ENCODE measurements at places on chromosomes 16 and 17. TPM values are rescaled to one million over a fixed set of nuclear protein-coding genes. Genes with fewer than 3 reads are reported as not detected.

DNA sequence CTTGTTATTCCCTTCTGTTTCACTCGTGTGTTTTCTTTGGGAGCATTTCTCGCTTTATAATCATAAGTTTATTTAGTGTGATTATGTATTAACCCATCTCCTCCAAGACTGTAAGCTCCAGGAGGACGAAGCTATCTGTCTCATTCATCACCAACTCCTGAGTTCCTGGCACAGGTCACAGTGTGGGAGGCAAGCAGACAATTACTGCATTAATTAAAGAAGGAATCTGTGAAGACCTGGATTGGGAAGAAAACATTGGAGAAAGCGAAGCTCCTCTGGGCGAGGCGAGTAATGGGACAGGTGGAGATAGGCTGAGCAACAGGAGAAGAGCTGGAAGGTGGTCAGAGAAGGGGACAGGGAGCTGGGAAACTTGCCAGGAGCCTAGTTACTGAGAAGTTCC is 7.8 kb upstream of the CAMKK1 start:
- no peak for DNase-seq

- no peak for DNase-seq
Measured at GRCh38 chr16:67150833-67151396, at the start of gene B3GNT9. Gene B3GNT9 (minus strand): TSS chr16:67150998. CDS start chr16:67150485, 513 bp downstream.

PKD1 gene
- polyA plus RNA-seq = 48.3 TPM

TBC1D3B gene
- 4.5 TPM for polyA plus RNA-seq

SARM1 gene
- 15.3 TPM for polyA plus RNA-seq

ATP1B2 gene
- 21.5 TPM for polyA plus RNA-seq

DNA sequence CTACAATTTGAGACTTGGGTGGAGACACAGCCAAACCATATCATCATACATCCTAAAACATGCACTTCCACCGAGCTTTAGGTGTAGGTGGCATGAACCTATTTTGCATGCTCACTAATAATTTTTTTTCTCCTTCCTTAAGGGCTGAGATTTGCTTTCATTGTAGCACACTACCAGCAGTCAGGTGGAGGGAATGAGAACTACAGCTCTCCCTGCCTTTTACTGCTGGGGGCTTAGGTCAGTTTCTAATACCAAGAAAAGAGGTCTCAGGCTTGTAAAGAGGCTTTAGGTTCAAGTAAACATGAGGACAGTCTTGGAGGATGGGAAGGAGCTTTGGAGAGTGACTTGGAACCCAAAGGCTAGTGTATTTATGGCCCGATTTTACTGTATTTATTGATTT is 22.0 kb downstream of the CFAP20 start:
- no peak for DNase-seq

GRCh38 chr16:68403704-68404103 is 44.6 kb downstream of the SMPD3 start:
- DNase-seq = no peak

ACSM2A gene
- polyA plus RNA-seq = 69.9 TPM

DNA sequence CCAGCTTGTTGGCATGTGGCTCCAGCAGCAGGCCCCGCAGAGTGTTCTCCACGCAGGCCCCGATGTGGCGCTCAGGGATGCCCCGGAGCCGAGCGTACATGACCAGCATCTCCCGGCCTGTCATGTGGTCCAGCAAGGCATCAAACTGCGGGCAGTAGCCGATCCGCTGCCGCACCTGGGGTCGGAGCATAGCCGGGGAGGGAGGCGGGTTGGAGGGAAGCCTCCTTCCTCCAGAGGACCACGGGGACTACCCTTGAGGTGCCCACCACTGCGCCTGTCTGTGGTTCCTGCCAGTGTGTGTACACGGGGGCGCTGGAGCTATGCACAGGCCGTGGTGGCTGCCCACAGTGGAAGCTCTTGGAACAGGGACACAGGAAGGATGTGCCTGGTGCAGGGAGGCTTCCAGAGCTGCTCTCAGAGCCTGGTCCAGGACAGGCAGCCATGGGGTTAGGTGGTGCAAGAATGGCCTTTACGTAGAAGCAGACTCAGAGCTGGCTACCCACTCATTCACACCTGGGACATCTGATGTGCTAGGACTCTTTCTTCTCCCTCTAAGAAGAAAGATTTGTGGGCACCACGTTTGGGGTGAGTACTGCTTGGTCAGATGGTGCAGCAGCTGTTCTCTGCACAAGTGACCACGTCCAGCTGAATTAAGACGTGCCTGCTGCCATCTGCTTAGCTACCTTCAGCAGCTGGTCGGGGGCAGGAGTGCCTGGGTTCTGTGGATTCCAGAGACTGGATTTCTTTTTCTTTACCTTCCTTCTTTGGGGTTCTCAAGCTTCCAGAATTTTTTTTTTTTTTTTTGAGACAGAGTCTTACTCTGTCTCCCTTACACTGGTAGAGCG is 11.3 kb upstream of the RNPS1 start:
- no peak for DNase-seq

GRCh38 chr17:1627982-1628855 is at the start of gene SLC43A2:
Gene SLC43A2 (minus strand): TSS chr17:1628834. CDS start chr17:1627874, 960 bp downstream.
- no peak for DNase-seq

RPL13 gene
- 3,231 TPM for polyA plus RNA-seq

KRT35 gene
- not detected for polyA plus RNA-seq

- DNase-seq = no peak
Measured at GRCh38 chr16:77500286-77500598, 65.4 kb upstream of the ADAMTS18 start.

- DNase-seq = no peak
Measured at GRCh38 chr16:77944631-77945030, 77.7 kb upstream of the CLEC3A start.

TEDC2 gene
- polyA plus RNA-seq = 12.3 TPM

NEK8 gene
- polyA plus RNA-seq = 6.9 TPM

KRT33A gene
- not detected for polyA plus RNA-seq

GRCh38 chr17:58329810-58330537 is 1.4 kb upstream of the TSPOAP1 start:
- DNase-seq = no peak

C16orf96 gene
- polyA plus RNA-seq = 0.23 TPM

- no peak for DNase-seq
Measured at GRCh38 chr16:67137605-67138004, 13.2 kb downstream of the B3GNT9 start.

DNA sequence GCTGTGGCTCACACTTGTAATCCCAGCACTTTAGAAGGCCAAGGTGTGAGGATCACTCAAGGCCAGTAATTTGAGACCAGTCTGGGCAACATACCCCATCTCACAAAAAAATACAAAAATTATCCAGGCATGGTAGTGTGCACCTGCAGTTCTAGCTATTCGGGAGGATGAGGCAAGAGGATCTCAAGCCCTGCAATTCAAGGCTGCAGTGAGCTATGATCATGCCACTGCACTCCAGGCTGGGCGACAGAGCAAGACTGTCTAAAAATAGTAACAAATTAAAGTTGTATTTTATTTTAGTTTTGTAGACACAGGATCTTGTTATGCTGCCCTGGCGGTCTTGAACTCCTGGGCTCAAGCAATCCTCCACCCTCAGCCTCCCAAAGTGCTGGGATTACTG is 18.2 kb downstream of the USP31 start:
- DNase-seq = no peak

- no peak for DNase-seq
Measured at GRCh38 chr17:79950306-79950705, 85.4 kb downstream of the TBC1D16 start.

DNA sequence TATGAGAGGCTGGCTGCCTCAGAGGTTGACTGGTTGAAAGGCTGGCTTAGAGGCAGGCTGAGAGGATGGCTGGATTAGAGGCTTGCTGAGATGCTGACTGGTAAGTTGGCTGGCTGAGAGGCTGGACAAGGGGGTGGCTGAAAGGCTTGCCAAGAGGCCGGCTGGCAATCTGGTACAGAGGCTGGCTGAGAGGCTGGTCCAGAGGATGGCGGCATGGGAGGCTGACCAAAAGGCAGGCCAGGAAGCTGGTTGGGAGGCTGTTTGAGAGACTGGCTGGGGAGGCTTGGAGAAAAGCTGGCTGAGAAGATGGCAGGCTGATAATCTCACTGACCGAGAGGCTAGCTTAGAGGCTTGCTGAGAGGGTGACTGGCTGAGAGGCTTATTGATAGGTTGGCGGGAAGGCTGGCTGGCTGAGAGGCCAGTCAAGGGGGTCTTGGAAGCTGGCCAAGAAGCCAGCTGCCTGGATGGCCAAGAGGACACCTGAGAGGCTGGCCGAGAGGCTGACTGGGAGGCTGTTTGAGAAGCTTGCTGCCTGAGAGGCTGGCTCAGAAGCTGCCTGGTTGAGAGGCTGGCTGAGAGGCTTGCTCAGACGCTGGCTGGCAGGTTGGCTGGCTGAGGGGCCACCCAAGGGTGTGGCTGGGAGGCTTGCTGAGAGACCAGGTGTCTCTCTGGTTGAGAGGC is 34.2 kb upstream of the ACSM2B start:
- no peak for DNase-seq

GRCh38 chr16:55529018-55529417 is 20.1 kb downstream of the LPCAT2 start:
- no peak for DNase-seq

- no peak for DNase-seq
Measured at GRCh38 chr17:4405699-4406098, 28.0 kb upstream of the SPNS3 start.

MT1A gene
- polyA plus RNA-seq = not detected

TNFRSF17 gene
- 0.20 TPM for polyA plus RNA-seq

OTOP2 gene
- not detected for polyA plus RNA-seq

HCRT gene
- not detected for polyA plus RNA-seq

GRCh38 chr16:31754998-31755615 is 118.5 kb upstream of the ZNF267 start:
- no peak for DNase-seq

PHF23 gene
- polyA plus RNA-seq = 74.3 TPM

DNA sequence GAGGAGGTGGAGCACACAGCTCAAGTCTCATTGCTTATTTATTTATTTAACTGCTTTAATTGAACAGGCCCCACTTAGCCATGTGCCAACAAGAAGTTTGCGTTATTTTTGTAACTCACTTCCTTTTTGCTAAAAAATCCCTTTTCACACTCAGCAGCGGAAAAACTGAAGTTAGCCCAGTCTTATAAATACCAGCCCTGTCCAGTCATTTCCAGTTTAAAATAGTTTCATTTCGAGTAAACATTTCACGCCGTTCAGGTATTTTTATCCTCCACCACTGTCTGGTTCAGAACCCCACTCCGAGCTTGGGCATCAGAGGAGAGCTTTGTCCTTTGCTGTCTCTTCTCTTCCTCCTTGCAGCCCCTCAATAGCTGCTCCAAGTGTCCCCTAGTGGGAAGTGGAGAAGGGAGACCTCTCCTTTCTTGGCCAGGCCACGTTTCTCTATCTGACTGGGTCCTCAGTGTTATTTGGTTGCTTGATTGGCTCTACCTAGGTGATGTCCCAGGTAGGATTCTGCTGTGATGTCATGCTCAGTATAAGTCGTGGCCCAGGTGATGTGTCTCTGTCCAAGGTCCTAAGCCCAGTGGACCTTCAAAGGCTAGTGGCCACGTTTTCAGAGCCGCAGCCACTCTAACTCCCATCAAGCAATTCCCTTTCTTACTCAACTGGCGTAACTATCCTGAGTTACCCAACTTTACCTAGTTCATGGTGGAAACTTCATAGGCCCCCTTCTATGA is 53.0 kb upstream of the GAS7 start:
- no peak for DNase-seq

ATP2A3 gene
- polyA plus RNA-seq = 4.4 TPM

- DNase-seq = no peak
Measured at GRCh38 chr16:78333808-78334207, 234.4 kb downstream of the WWOX start.

- DNase-seq = no peak
Measured at GRCh38 chr17:28950017-28950751, 1.1 kb downstream of the PHF12 start.

DNA sequence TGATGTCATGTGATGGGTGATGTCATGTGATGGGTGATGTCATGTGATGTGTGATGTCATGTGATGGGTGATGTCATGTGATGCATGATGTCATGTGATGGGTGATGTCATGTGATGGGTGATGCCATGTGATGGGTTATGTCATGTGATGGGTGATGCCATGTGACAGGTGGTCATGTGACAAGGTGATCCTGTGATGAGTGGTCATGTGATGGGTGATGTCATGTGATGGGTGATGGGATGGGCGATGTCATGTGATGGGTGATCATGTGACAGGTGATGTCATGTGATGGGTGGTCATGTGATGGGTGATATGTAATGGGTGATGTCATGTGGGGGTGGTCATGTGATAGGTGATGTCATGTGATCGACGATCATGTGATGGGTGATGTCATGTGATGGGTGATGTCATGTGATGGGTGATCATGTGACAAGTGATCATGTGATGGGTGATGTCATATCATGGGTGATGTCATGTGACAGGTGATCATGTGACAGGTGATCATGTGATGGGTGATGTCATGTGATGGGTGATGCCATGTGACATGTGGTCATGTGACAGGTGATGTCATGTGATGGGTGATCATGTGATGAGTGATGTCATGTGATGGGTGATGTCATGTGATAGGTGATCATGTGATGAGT is 17.2 kb downstream of the CD300LB start:
- no peak for DNase-seq

Data from left renal cortex interstitium (tissue), 4 donors.